ENCODE measurements at places on chromosomes 1 and 21. TPM values are rescaled to one million over a fixed set of nuclear protein-coding genes. Genes with fewer than 3 reads are reported as not detected.
A peak's percentile ranks its signal among the peaks of the same experiment; 100 is the strongest.

The LRIG2 gene
- 15.4 TPM for total RNA-seq

The CDK11A gene
- 11.5 TPM for total RNA-seq

GRCh38 chr1:208893251-208893650, 649.1 kb upstream of the PLXNA2 start:
- no peak for DNase-seq

DNA sequence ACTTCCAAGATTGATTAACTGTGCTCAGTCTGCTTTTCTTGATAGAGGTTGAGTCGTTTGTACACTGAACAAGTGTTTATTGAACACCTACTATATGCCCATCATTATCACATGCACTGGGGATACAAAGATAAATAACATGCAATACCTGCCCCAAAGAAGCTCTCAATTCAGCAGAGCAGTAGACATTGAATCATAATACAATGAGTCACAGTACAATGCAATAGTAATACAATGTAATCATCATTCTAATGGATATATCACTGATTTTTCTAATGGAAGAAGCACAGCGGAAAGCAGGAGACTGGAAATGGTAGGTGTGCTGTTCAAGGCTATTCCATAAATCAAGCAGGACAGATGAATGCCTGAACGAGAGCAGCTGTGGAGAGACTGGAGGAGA, 3.7 kb upstream of the SEC16B start:
- no peak for DNase-seq

The ITLN2 gene
- not detected for total RNA-seq

The FCRL6 gene
- not detected for total RNA-seq

DNA sequence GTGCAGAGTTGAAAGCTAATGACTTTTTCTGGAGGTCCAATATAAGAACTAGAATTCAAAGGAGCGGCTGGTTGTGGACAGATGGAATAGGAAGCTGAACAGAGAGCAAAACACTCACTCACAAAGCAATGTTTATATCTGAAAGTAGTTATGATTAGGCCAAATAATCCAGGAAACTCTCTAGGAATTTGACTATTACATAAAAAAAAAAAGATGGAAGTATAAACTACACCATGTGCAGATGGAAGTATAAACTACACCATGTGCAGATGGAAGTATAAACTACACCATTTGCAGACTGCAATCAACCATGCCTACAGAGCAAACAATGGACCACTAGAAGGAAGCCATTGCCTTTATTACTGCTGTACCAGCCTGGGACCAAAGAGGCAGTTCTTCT, 771.1 kb downstream of the BRINP3 start:
- no peak for DNase-seq

- DNase-seq: no peak
Observed at GRCh38 chr1:7873801-7874795, 21.2 kb upstream of the UTS2 start.

GRCh38 chr1:46179138-46180081, 3.1 kb upstream of the P3R3URF start:
- peak; percentile 93 for DNase-seq

DNA sequence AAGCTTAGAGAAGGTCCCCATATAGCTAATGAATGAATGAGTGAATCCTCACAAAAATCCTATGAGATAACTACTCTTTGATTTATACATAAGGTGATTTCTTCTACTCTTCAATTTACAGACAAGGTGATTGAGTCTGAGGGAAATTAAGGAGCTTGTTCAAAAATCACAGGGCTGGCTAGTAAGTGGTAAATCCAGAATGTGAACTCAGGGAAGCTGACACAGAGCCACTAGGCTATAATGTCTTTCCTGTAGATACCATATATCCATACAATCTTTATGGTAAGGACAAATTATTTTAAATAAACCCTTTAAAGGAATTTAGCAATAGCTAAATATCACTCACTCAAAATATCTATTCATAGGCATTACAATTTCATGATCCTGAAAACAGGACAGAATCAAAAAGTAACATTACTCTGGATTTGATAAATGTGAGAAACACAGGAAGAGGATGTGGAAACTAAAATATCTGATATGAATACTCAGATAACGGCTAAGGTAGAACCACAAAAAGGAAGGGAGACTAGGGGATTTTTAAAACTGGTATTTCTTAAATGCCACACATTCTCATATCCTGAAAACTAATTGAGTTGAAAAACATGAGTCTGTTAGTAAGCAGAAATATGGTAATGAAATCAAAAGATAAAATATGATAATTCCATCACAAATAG, 108.2 kb downstream of the NBPF12 start:
- DNase-seq: no peak

The F13B gene
- total RNA-seq: not detected

The TNNI3K gene
- 2.2 TPM for total RNA-seq

DNA sequence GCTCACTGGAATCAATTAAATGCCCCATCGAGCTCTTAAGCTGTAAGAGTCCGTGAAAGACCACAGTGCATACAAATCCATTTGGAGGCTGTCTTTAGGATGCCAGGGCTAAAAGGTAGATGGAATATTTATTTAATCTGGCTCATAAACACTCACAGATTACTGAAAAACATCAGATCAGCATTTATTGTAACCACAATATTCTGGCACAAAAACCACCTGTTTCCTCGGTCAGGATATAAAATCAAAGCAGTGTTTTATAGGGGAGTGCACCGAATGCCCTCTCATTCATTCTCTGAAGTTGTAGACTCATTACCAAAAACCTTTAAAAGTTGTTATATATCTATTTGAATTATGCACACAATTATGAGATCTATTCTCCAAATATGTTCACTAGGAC, 500.9 kb downstream of the NEGR1 start:
- DNase-seq: no peak

DNA sequence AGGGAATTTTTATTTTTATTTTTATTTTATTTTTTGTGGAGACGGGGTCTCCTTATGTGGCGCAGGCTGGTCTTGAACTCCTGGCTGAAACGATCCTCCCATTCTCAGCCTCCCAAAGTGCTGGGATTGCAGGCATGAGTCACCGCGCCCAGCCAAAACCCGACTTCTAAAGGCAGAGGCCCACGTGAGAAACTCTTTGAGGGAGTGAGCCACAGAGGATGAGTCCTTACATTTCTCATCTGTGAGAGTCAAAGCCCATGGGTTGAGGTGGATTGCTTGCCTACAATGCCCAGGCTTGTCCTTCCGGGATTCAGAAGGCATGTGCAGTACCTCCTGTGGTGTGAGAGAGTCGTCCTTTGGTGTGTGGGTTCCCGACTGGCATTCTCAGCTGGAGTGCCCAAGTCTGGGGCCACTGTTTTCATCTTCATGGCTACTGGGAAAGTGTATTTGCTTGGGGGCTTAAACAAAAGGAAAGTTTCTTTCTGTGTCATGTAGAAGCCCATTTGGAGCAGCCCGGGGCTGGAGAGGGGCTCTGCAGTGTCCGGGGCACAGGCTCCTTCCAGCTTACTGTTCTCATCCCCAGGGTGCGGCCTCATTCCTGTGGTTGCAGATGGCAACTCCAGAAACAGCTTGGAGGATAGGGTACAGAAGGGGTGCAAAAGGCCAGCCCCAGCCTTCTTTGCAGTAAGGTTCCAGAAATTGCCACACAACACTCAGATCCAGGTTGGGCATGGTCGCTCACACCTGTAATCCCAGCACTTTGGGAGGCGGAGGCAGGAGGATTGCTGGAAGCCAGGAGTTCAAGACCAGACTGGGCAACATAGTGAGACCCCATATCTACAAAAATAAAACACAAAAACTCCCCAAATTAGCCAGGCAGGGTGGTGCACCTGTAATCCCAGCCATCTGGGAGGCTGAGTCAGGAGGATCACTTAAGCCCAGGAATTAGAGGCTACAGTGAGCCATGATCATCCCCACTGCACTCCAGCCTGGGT, 29.4 kb upstream of the CSF3R start:
- DNase-seq: no peak

DNA sequence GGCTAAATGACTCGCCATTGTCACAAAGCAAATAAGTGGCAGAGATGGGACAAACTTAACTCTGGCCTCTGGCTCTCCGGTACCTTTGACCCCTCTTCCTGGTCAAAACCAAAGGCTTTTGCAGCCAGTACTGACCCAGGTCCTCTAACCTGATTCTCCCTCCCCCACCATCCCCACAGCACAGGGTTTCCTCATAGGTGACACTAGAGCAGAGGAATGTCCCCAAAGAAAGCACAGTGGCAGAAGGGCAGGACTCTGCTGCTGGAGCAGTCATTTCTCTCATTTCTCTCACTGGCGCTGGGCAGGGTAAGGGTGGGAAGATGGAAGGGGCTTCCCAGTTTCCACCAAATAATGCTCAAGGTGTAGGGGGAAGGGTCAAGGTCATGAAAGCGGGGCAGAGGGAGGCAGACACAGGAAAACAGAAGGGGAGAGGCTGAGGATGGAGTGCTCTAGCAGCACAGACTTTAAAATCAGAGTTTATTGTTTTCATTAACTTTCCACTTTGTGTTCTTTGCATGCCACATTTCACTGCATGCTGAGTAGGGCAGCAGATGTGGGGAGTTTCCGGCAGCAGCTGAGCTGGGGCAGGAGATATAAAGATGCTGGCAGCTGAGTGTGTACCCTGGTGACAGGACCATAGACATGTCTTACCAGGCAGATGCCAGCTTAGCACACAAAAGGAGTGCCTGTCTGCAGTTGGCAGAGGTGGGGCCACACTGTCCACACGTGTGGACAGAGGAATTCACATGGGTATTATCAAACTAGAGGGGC, 80.5 kb downstream of the FAM78B start:
- peak; percentile 20 for DNase-seq

The NFIA gene
- 40.8 TPM for total RNA-seq

The ZSWIM5 gene
- 0.35 TPM for total RNA-seq

The OR10X1 gene
- total RNA-seq: not detected

DNA sequence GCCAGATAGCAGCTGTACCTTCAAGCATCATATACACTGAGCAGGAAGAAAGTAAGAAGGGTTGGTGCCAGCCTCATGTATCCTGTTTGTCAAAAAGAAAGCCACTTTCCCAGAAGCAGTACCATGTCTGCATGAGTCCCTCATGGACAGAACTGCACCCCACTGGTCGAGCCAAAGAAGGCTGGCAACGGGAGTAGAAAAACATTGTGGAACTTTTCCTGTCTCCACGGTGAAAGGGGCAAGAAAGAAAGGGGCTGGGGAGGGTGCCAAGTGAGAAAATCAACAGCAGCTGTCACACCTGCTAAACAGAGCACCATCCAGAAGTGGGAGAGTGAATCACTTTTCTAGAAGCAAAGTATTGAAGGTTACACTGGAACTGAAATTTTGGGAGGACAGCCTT, 621.7 kb downstream of the LMO4 start:
- no peak for DNase-seq
